ENCODE measurements at places on chromosomes 7 and 10. TPM values are rescaled to one million over a fixed set of nuclear protein-coding genes. Genes with fewer than 3 reads are reported as not detected.

Gene LBX1
- not detected for total RNA-seq

Gene CCDC146
- 0.48 TPM for total RNA-seq

Gene DNAJB12
- total RNA-seq: 33.6 TPM

Gene CEP55
- total RNA-seq: 65.2 TPM

Gene MOGAT3
- total RNA-seq: not detected

Gene HOXA2
- 0.97 TPM for total RNA-seq

Gene GPAM
- 6.6 TPM for total RNA-seq

Gene ADAM8
- 2.4 TPM for total RNA-seq

Gene VOPP1
- total RNA-seq: 85.5 TPM

Gene ANKRD30A
- 0.31 TPM for total RNA-seq

Gene LIPA
- 51.3 TPM for total RNA-seq

Gene CCDC7
- total RNA-seq: 1.0 TPM

Gene PDE1C
- 3.8 TPM for total RNA-seq

Gene EEF1AKMT2
- 18.0 TPM for total RNA-seq

Gene ACTA2
- 20.5 TPM for total RNA-seq

Gene SPRN
- 0.29 TPM for total RNA-seq

Gene ABCB8
- total RNA-seq: 51.9 TPM

Gene BTBD16
- total RNA-seq: 1.7 TPM

Gene SPAM1
- total RNA-seq: not detected

Gene TNS3
- total RNA-seq: 82.4 TPM

Gene RRP12
- total RNA-seq: 55.2 TPM

Gene SLC39A12
- not detected for total RNA-seq

Gene TCTN3
- total RNA-seq: 41.3 TPM

Gene GRIFIN
- total RNA-seq: not detected

Gene TRUB1
- 14.6 TPM for total RNA-seq

Gene GIMAP2
- not detected for total RNA-seq

Gene TAS2R5
- total RNA-seq: 0.51 TPM

Gene EPHA1
- 0.29 TPM for total RNA-seq

Gene GPER1
- total RNA-seq: 1.1 TPM
